Stimulated activated CD8-positive, alpha-beta memory T cell treated with anti-CD3 and anti-CD28 coated beads, Interleukin-7, amount 100 ng/mL, for 48 hours (primary cell): ENCODE measurements at places on chromosomes 11 and 22.

- no peak for DNase-seq
Observed at GRCh38 chr11:3782963-3783362, 14.4 kb downstream of the NUP98 start.

DNA sequence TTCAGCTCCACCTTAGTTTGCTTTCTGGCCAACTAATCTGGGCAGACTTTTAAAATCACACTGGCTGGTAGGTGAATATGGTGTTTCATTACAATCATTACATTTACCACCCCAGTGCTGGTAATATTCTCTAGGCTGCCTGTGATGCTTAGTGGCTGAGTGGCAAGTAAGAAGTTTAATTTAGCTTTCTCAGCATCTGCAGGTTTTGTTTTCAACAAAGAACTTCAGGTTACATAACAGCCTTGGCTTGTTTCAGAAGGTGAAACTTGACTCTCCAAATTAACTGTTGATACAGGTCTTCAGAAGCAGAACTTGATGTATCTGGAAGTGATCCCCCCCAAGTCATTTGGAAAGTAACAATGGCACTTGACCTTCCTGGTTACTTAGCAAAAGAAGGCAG, 423.3 kb upstream of the CCDC90B start:
- DNase-seq: no peak

- DNase-seq: no peak
Observed at GRCh38 chr11:121265586-121265985, 27.0 kb upstream of the SC5D start.

GRCh38 chr11:12802418-12803085, 128.3 kb downstream of the TEAD1 start:
- DNase-seq: no peak

GRCh38 chr11:93187290-93187689, 10.5 kb downstream of the SLC36A4 start:
- DNase-seq: no peak
